ENCODE measurements at places on chromosomes 4 and X.

DNA sequence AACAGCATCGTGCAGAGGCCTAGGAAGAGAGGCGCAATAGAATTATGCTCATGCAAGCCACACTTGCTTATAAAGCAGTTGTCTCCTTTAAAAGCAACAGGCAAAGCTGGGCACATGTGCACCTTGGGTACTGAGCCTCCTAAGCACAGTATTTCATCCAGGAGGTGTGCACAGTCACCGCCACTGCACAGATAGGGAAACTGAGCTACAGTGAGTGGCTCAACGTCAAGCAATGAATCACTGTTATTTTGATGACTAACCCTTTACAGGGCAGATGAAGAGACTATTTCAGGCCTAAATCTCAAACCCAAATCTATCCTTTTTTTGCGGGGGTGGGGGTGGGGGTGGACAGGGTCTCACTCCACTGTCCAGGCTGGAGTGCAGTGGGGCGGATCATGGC, 42.3 kb downstream of the BCOR start:
- DNase-seq = no peak

DNA sequence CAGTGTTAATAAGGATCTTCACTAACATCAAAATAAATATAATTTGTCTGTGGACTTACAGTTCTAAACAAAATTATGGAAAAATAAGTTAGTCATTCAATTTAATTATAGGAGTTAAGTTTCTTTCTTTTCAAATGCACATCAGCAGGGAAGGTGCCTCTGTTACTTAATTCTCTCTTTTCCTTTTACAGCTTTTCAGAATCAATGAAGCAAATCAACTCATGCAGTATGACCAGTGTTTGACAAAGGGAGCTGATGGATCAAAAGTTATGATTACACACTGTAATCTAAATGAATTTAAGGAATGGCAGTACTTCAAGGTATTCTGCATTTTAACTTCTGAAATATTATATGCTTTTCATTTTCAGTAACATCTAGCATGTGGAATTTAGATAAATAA, 15.9 kb downstream of the HMGB2 start:
- DNase-seq = no peak

- peak; percentile 49 for DNase-seq
These were observed 27.2 kb downstream of the NOP14 start for GRCh38 chr4:2935762-2936743.

DNA sequence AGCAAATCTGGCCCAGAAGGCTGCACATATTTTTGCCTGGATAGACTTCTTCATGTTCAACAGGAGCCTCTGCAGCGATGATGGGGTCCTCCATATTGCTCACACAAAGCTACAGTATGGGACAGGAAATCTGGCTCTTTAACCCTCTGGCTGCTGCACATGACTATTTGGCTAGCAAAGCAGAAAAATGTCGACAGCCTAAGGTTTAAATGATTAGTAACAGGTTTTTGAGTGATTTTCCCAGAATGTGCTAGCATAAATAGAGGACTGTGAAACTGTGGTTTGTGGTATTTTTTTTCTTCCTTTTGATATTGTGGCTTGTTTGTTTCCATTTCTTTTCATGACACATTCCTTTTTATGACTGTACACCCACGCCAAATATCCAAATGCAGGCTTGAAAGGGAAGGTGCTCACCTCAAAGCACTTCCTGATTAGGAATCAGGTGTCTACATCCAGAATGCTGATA, 120.2 kb upstream of the GK2 start:
- DNase-seq = no peak

GRCh38 chr4:24642981-24643547, 58.7 kb upstream of the DHX15 start:
- no peak for DNase-seq

- no peak for DNase-seq
These were observed 17.1 kb upstream of the GPRIN3 start for GRCh38 chr4:89324671-89325070.

DNA sequence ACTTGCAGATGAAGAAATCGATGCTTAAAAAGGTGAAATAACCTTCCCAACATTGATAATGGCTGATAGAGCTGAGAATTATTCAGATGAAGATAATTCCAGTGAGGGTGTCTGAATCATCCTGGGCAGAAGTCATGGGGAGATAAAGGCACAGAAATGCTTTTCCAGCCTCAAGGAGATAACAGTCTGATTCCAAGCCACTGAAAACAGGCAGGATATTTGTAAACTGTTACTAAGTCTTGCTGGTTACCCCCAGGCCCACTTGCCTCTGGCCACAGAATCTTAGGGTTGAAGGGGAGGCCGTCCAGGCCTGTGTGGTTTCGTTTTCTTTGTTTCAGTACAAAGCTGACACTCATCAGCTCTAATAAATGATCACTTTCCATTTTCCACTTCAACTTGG, 158.5 kb downstream of the SH3KBP1 start:
- no peak for DNase-seq

GRCh38 chr4:168537571-168537970, 40.7 kb downstream of the PALLD start:
- DNase-seq = no peak

Data from activated T-cell treated with anti-CD3 and anti-CD28 coated beads, Interleukin-2, amount 50 U/mL, for 4 hours (primary cell).